ENCODE measurements at places on chromosomes 1 and 21.

DNA sequence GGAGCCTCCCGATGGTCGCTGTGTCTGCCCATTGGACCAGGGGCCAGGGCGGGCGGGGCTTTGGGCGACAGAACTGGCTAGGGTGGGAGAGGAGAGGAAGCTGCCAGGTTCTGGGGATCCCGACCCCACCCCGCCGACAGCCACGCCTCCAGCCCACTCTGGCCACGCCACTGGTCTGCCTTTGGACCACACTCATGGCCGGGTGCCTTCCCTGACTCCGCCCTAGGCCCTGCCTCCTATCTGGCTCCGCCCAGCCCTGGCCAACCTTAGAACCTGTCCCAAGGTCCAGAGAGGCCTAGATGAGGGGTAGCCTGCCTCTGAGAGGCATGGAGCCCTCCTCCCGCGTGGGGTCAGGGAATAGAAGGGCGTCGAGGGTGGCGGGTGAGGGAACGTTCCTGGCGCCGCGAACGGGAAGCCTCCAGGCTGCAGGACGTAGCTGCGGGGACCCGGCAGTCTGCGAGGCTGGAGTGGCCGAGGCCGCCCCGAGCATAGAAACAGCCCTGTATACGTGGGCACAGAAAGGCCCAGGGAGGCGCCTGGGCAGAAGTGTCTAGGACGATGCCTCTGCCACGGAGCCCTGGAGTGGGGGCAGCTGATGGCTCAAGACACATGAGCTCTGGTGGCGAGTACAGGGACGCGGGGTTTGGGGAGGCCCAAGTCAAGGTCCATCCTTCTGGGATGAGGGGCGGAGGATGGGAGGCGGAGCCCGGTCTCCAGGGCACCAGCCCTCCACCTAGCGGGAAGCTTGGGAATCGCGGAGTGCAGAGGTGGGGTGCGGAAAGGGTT, 11.5 kb upstream of the COL16A1 start:
- no peak for DNase-seq

DNA sequence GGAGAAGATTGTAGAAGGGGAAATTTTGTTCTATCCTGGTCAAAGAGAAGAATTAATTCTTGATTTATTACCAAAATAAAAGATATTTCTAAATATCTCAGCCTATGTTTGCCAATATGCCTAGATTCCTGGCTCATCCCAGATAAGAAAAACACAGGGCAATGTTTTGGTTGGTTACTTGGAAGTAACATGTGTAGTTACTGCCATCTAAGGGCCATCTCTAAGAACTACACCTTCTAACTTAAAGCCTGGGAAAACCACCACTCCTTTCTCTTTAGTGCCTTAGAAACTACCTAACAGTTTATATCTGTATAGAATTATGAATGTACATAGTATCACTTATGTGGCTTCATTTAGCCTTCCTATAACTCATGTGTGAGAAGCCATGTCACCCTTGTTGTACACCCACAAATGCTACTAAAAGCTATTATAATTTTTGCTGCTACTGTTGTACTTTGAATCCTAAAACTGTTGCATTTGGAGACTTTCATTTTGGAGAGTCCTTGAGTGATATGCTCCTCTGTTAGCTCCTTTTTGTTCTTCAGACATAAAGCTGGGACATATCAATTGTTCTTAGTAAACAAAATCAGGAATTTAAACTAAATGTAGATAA, 4.5 kb downstream of the AIM2 start:
- no peak for DNase-seq

GRCh38 chr1:103783944-103784377, 34.3 kb downstream of the AMY1C start:
- no peak for DNase-seq

DNA sequence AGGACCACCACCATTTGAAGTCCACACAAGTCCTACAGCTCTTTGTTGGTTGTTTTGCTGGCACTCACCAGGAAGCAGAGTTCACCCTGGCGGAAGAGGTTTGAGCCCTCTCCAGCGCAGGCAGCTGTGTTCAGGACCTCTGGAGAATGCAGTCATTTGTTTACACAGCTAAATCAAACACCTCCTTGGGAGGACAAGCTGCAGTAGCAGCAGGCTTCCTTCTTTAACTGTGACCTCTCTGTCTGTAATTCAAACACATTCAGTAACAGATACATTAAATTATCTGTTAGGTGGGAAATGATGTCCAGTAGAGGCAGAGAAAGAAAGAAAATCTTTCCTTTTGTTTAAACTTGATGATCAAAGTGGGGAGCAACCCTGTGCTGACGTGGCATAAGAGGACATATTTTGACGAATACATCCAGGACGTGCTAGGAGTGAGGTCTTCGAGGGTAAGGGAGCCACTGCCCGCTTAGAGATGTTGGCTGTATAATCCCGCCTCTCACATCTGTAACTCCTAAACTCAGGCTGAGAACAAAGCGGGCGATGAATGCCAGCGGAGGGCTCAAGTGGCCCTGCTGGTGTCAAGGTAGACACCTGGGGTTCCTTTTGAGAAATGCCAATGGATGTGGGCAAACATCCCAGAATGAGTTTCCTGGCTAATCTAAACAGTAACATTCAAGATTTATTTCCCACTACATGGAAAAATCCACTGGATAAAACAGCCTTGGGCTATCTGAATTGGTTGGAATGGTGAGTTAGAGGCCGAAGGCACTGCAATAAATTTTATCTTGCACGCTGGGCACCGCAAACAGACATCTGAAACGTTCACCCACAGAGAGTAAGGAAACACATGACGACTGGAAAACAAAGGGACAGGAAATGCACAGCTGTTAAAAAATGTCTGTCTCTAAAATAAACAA, 51.7 kb downstream of the ABCA4 start:
- no peak for DNase-seq

- no peak for DNase-seq
These were observed 8.6 kb upstream of the IGSF21 start for GRCh38 chr1:18099026-18099425.

DNA sequence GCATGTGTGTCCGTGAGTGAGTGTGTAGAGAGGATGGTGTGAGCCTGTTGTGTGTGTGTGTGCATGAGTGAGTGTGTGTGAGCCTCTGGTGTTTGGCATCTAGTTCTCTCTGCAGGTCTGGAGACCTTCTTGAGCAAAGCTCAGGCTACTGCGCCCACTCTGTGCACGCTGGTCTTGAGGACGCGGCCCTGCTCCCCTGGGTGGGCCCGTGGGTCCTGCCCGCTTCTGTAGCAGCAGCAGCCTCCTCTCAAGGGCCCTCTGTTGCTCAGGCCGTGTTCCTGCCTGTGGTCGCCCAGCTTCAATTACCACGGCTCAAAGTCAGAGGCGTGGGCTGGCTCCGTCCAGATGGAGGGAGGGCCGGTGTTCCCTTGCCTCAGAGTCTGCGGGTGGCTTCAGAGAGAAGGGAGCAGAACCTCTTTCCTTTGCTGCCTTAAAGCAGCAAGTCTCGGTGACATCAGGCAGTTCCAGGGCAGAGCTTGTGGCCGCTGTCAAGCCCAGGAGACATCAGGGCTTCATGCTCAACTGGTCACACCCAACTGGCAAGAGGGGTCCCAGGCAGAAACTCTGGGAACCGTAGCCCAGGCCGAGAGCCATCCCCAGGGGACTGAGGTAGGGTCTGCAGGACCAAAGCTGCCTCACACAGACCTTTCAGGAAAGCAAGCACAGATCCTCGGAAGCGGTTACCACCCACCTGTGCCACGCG, 270.6 kb upstream of the VAMP3 start:
- DNase-seq, result no peak

GRCh38 chr1:67193704-67194103, 27.4 kb downstream of the IL23R start:
- no peak for DNase-seq

- DNase-seq, result no peak
These were observed 55.6 kb downstream of the B3GALT5 start for GRCh38 chr21:39668369-39668768.

DNA sequence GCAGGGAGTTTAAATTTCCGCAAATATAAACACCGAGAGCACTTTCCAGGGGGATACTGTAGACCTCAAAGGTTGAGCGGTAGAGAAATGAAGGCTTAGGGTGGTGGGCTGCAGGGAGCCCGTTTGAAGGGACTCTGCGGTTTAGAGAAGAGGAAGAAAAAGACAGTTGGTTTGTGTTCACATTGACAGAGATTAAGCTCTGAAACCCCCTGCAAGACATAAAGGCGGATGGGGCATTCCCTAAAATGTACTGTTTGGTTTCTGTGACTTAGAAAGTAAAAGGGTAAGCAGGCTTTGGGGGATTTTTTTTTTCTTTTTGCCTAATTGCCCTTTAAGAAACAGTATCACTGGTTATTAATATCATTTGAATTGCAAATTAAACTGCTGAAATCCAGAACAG, 1.3 kb downstream of the KAZN start:
- DNase-seq, result no peak

DNA sequence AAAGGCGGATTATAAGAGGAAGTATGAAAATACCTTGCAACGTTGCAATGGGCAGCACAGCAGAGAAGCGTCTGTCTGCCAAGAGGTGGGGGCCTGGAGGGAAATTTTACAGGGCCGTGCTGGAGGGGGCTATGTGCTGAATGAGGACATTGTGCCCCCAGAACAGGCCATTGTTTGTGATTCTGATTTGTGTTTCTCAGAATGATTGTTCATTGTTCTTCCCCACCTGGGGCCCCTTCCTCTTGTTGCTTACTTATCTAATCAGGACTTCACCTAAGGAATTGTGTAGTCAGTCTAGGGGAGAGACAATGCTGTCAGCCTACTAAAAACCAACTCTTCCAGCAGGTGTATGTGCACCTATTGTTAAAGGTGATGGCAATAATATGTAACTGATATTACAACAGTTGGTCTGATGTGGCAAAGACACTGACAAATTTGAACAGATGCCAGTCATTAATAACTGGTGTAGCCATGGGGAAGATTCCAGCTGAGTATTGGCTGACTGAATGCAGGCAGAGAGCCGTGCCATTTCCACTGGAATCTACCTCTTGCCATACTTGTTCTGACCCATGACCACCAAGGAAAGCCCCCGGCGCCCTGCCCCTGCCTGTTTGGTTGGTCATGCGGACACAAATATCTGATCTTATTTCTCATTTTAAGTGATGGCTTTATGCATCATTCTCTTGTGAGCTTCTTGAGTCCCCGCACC, 45.2 kb upstream of the PSEN2 start:
- no peak for DNase-seq

- DNase-seq, result no peak
These were observed 8.3 kb downstream of the BCAR3 start for GRCh38 chr1:93673163-93673829.

GRCh38 chr1:222187566-222188332, 360.2 kb downstream of the HHIPL2 start:
- no peak for DNase-seq

- DNase-seq, result no peak
These were observed 62.7 kb upstream of the GPR89A start for GRCh38 chr1:145545055-145545454.

- DNase-seq, result peak; percentile 61
These were observed 1.2 kb upstream of the HIVEP3 start for GRCh38 chr1:41919764-41920397.

GRCh38 chr1:50593515-50593914, 170.3 kb upstream of the DMRTA2 start:
- DNase-seq, result no peak

DNA sequence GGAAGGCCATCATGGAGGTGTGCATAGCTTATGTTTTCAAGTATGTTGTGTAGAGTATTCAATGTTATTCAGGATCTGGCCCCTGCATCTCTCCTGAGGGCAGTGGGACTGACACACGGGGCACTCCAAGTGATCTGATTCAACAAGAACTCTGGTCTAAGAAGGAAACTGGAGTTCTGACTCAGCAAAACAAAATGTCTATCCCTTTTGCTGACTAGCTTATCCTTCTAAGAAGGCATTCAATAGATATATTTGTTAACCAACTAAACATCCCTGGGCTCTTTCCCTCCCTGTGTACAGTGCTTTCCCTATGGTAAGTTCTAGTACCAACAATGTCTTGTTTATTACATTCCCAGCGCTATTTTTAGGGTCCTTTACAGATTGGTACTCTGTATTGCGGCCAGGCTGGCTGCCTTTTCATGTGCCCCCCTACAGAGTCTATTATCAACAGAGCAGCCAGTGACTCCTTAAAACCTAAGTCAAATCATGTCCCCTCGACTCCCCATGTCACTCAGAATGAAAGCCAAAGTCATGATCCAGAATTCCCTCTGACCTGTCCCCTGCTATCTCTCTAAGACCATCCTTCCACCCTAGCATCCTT, 304.9 kb downstream of the KCNH1 start:
- DNase-seq, result no peak

DNA sequence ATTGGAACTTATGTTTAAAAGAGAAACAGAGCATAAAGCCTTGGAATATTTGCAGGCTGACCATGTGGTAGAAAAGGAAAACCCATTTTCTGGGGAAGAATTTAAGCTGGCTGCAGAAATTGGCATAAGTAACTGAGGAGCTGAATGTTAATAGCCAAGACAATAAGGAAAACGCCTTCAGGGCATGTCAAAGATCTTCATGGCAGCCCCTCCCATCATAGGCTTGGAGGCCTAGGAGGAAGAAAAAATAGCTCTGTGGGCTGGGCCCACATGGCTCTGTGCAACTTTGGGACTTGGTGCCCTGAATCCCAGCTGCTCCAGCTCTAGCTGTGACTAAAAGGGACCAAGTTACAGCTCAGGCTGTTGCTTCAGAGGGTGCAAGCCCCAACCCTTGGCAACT, 51.5 kb downstream of the CTH start:
- DNase-seq, result no peak

- DNase-seq, result no peak
These were observed 34.7 kb upstream of the USP24 start for GRCh38 chr1:55249646-55250398.

- no peak for DNase-seq
These were observed 44.9 kb downstream of the RAB3B start for GRCh38 chr1:51945591-51945990.
